ENCODE measurements at places on chromosomes 6 and 20.
A peak's percentile ranks its signal among the peaks of the same experiment; 100 is the strongest.

DNA sequence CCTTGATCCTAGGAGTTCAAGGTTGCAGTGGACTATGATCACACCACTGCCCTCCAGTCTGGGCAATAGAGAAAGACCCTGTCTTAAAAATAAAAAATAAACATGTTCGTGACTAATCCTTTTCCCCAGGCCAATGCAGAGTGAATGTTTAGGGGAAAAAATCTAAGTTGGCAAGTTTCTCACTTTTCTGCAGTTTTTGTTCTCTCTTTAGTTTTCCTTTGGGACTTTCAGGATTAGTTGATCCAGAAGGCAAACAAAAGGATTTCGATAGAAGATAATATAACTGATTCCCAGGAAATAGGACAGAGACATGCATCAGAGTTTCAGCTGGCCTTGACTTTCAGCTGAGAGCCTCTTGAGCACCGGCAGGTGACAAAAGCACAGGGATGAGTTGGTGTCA lies 53.3 kb downstream of the SOD2 start:
- no peak for DNase-seq

GRCh38 chr6:103027271-103027931 lies 1633.9 kb downstream of the GRIK2 start:
- no peak for DNase-seq

DNA sequence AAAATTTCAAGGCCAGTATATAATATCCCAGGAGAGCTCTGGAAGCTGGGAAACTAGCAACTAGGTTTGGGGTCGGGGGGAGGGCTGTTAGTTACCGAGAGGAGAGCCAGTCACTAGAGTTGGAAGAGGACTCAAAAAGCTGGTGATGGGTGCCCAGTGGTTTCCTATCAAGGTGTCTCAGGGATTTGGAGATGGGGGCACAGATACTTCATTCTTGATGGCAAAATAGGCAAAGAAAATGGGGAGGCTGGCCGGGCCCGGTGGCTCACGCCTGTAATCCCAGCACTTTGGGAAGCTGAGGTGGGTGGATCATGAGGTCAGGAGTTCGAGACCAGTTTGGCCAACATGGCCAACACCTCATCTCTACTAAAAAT lies 805 bp downstream of the PHF1 start:
- DNase-seq: no peak

DNA sequence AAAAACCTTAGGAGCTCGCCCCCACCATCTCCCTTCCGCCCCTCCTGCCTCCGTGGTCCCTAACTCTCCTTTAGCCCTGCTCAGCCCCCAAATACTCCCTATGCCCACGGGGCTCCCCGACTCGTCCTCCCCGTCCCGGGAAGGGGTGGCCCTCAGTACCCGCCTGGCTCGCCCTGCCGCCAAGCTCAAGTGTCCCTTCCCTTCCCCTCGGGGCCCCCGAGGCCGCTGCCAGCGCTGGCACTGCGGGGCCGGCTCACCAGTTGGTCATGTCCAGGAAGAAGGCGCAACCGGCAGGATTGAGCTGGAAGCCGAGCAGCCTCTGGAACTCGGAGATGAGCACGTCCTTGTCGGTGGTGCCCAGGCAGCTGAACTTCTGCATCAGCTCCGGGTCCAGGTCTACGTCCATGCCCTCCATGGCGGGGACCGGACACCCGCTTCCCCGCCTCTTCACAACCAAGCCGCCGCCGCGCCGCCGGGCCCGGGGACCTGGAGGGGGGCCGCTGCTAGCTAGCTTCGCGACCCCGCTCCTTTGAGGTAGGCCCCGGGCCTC lies 303 bp downstream of the ILRUN start:
- DNase-seq: no peak

DNA sequence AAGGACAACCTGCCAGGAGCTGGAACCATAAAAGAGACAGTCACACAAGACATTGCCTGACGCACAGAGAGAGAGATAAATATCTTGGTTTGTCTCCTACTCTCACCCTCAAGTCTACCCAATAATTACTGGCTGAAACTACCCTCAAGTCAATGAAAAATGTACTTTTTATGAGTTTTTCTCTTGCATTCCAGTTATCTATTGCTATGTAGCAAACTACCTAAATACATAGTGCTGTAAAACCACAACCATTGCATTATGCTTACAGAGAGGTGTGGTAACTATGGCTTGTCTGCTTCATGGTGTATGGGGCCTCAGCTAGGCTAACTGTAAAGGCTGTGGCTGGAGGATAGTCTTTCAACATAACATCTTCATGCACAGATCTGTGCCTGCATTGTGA lies 247.8 kb downstream of the HAO1 start:
- DNase-seq: no peak

GRCh38 chr6:37653933-37654565 lies 43.6 kb downstream of the MDGA1 start:
- peak; percentile 61 for DNase-seq

DNA sequence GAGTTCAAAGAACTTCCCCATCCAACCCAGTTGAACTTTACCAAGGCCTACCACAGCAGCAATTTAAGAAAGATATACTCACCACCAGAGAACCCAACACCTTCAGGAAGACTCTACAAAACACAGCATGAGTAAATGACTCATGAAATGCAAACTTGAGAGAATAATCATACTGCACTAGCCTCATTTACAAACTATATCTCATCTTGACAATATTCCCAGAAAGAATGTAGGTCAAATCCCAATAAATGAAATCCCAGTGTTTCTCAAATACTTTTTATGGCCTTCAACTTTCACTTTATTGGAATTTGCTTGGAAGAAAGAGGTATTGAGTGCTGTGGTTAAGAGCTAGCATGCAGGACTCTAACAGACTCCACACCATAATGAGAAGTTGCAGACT lies 60.0 kb downstream of the FYN start:
- DNase-seq: no peak

- no peak for DNase-seq
These were observed 101.2 kb downstream of the HDGFL1 start for GRCh38 chr6:22670605-22671004.

GRCh38 chr6:113733381-113733780 lies 123.8 kb upstream of the MARCKS start:
- DNase-seq: no peak

GRCh38 chr6:150312395-150312794 lies 56.4 kb upstream of the IYD start:
- DNase-seq: no peak

- no peak for DNase-seq
These were observed 387.8 kb downstream of the ZFAND3 start for GRCh38 chr6:38207375-38207774.

- no peak for DNase-seq
These were observed 6.6 kb upstream of the KIF13A start for GRCh38 chr6:17994019-17994418.

GRCh38 chr6:148745926-148746325 lies 904 bp upstream of the UST start:
- DNase-seq: no peak

DNA sequence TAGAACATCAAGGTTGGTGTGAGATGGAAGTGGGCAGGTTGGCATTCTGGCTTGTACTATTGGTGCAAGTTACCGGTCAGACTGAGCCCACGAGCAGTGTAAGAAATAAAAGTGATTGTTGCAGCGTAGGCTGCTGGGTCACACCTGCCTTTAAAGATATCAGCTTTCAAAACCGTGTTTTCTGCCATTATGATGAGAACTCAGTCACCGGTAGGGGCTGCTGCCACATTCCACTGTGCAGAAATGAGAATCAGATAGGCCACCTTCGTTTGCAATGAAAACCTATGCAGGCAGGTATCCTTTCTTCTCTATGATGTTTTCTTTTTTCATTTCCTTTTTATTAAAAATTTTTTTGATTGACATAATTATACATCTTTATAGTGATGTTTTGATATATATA lies 168.5 kb downstream of the MYLK4 start:
- DNase-seq: no peak

DNA sequence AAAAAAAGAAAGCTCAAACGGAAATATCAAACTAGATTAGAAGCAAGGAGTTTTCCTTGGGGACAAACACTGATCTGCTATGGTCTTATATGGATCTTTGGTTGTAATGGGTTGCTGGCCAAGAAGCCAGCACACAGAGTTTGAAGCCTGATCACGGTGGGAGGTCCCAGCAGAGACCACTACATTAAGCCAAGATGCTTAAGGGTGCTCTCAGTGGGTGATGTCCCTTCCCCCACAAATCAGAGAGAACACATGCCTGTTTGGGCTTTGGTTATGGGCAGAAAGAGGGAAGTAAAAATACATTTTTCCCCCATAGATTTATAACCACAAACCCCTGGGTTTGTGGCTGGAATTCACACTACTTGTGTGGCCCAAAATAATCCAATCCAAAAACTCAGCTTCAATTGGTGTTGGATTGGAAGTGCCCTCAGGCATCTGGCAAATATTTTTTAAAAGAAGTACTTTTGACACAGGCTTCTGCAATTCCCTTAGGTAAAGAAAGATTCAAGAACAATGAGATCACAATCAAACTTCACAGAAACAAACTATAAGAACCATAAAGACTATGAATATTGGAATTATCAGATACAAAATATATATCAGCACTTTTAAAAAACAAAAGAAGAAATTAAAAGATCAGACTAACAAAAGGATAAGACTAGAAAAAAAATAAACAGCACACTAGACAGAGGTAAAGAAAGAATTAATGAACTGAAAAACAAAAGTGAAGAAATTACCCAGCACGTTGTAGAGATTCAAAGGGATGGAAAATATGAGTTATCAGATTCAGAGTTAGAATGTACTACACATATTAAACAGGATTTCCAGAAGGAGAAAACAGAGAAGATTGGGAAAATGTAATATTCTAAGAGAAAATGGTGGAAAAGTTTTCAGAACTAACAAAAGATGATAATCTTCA lies 44.7 kb downstream of the ESF1 start:
- no peak for DNase-seq

DNA sequence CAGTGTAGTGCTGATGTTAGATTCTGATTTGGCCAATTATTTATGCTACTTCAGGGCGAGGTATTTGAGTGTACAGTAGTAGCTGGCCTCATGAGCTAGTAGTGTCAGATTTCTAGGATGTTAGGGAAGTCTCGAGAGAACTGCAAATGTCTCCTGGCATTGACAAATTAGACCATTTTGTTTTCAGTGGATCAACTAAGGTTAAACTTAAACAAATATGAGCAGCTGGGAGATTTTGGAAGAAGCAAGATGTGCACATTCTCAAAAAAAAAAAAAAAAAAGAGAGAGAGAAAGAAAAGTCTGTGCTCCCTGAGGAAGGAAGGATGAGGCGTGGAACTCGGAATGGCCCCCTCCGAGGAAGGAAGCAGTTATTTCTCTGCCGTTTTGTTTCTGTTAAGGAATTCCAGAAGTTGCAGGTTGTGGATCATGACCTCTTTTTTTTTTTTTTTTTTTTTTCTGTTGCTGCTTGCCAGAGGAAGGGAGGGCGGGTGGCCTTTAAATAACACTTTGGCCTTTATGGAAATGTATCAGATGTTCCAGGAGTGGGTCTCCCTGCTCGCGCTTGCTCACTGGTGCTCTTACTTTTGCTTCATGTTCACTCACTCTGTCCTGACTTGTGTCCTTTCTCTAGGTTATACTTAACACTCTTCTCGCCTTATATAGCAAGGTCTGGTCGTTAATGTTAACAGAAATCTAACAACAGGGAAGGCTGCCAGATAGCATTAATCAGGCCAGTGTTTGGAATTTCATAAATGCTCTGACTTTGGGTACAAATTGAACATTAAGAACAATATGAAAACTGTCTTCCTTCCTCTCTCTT lies 124.4 kb downstream of the TCP11 start:
- no peak for DNase-seq

GRCh38 chr6:3961581-3962215 lies 112.5 kb downstream of the FAM50B start:
- DNase-seq: no peak

GRCh38 chr20:19761326-19761725 lies 3.3 kb downstream of the RIN2 start:
- DNase-seq: no peak

DNA sequence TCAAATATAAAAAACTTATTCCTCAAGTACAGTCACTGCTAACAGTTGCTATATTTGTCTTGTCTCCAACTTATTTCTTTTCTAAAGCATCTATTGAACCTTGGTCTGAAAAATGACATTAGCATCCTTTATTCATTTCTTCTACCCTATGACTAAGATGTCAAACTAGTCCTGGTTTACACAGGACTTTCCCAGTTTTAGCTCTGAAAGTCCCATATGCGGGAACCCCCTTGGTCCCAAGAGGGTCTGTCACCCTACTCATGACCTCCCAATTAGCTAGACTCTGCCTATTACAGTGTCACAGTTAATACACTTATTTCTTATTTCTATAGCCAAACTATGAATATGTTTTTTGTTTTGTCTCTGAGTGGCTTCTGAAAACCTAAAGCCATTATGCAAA lies 37.1 kb downstream of the PLEKHG1 start:
- no peak for DNase-seq

GRCh38 chr20:50040432-50041245 lies 57.9 kb downstream of the SNAI1 start:
- no peak for DNase-seq

DNA sequence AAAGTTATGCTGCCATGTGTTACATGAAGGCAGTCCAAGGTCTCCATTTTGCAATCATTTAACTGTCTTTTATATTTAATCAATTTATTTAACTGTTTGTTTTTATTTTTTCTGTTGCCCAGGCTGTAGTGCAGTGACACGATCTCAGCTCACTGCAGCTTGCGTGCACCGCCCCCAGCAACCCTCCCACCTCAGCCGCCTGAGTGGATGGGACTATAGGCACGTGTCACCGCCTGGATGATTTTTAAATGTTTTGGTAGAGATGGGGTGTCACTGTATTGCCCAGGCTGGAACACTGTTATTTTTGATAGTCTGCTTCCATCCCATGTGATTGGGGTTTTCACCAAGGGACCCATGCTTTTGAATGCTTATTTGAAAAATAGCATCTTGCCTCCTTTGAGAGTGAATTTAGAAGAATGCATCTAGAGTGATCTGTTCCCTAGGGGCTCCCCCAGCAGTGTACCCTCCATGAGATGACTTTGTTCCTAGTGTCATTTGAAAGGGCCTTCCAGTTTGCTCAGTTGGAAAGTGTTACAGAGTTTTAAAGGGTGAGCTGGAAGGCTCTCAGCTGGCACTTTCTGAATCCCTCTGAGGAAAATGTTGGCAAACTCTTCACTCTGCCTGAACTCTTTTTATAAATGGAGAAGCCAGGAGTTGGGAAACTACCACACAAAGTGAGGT lies 143.4 kb downstream of the JARID2 start:
- no peak for DNase-seq

DNA sequence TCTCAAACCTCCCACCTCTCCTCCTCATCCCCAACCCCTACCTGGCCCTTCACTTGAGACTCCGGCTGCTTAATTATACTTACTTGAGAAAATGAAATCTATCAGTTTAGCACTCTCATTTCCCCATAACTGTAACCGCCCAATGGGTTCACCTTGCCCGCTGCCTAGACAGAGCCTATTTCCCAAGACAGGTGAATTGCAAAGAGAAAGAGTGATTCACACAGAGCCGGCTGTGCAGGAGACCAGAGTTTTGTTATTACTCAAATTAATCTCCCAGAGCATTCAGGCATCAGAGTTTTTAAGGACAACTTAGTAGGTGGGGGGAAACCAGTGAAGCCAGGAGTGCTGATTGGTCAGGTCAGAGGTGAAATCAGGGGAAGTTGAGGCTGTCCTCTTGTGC lies 301.4 kb upstream of the CDYL start:
- no peak for DNase-seq

- no peak for DNase-seq
These were observed 5.8 kb upstream of the MAP3K5 start for GRCh38 chr6:136798044-136798443.

Measured in CD4-positive, alpha-beta T cell treated with Interleukin-6 for 4 hours (primary cell).